ENCODE measurements at places on chromosomes 7 and 10.

- no peak for DNase-seq
Measured at GRCh38 chr7:130421684-130422083, 19.1 kb downstream of the CEP41 start.

DNA sequence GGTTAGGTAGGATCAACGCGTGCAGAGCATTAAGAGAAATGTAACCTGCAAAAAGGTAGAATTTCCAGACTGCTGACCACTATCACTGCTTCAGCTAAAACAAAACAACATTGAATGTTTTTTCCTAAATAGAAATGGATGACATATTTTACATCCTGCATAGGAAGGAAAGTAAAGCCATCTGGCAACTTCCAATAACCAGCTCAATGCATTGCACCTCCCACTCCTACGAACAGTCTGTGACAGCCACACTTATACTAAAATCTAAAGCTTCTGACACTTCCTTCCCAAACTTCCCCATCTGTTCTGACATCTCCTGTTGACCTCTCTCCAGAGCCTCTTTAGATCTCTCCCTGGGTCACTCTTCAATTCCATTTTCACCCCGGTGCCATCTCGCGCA lies 47.1 kb downstream of the NRCAM start:
- no peak for DNase-seq

DNA sequence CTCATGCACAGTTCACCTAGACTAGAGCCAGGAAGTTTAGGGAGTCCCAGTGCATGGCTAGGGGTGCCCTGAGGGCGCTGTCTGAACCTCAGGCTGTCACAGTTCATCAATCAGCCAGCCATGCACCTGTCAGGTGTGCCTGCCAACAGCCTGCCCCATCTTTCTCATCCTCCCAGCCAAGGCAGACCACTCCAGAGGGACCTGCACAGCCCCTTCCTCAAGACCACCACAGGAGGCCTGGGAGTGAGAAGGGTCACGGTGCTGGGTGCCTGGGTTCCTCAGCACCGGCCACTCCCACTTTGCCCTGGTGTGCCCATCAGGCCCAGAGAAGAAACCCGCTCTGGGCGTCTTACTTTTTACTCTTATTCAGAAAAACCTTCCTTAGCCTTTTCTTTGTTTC lies 8.4 kb downstream of the ATP6V1F start:
- no peak for DNase-seq

DNA sequence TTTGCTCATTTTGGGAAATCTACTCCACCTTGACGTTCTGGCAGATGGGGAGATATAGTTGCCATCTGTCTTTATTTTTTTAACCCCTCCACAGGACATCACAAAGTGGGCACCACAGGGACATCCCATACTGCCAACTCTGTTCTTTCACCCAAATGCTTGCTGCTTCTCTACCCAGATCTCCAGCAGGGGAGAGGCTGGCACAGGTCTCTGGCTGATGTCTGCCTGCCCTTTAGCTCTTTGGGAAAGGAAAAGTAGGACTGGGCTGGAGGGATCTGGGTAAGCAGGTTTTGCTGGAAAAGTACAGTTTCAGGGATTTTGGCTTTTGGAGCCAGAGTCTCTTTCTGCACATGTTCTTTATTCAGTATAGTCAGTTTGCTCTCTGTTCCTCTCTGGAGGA lies 156.7 kb downstream of the ANLN start:
- no peak for DNase-seq

GRCh38 chr7:108584211-108584610 lies 14.5 kb downstream of the DNAJB9 start:
- no peak for DNase-seq

DNA sequence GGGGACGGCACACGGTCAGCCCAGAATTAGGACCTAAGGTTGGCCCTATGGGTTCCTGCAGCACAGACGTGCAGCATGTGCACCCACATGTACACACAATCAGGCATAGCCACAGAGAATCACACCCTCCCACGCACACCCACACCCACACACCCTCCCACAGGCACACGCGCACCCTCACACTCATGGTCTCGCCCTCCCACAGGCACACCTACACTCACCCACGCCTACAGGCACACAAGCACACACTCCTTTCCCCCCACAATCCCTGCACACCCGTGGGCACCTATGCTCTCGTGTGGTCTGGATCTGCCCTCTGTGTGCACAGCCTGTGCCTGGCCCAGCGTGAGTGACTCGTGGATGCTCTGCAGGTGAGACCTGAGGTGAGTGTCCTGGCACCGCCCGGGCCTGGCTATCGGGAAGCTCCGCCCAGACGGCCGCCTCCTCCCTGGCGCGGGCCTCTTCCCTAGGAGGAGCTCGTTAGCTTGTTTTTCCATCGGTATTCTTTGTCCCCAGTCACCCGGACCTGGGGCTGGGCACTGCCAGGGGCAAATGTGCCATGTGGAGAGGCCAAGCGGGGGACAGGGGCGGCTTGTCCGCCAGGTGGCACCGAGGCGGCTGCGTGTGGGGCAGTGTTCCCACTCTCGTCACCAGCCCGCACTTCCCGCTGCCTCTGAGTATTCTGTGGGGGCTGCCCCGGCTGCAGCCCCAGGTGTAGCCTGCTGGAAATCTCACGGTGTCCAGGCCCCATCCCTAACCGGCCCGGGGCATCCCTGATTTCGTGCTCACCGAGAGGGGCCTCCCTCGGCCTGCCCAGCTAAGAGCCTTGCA lies 110.2 kb upstream of the FAM20C start:
- no peak for DNase-seq

- DNase-seq = no peak
Measured at GRCh38 chr10:124078714-124079113, 14.7 kb downstream of the CHST15 start.

GRCh38 chr7:23220690-23221305 lies 25.8 kb upstream of the GPNMB start:
- no peak for DNase-seq

- no peak for DNase-seq
Measured at GRCh38 chr7:84125654-84126053, 68.9 kb downstream of the SEMA3A start.

DNA sequence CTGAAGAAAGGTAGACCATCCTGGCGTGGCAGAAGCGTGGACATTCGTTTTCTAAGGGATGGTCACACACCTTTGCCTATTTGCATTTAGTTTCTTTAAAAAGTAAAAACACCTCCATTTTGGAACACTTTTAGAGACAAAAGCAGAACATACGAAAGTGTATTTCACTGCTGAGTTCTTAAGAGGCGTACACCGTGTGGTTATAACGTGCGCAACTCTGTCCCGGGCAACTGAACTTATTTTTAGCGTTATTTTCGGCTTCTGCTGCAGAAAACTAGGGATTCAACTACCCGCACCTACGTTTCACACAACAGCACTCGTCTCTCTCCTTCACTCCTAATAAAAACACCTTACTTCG lies 557 bp upstream of the LSM8 start:
- no peak for DNase-seq

DNA sequence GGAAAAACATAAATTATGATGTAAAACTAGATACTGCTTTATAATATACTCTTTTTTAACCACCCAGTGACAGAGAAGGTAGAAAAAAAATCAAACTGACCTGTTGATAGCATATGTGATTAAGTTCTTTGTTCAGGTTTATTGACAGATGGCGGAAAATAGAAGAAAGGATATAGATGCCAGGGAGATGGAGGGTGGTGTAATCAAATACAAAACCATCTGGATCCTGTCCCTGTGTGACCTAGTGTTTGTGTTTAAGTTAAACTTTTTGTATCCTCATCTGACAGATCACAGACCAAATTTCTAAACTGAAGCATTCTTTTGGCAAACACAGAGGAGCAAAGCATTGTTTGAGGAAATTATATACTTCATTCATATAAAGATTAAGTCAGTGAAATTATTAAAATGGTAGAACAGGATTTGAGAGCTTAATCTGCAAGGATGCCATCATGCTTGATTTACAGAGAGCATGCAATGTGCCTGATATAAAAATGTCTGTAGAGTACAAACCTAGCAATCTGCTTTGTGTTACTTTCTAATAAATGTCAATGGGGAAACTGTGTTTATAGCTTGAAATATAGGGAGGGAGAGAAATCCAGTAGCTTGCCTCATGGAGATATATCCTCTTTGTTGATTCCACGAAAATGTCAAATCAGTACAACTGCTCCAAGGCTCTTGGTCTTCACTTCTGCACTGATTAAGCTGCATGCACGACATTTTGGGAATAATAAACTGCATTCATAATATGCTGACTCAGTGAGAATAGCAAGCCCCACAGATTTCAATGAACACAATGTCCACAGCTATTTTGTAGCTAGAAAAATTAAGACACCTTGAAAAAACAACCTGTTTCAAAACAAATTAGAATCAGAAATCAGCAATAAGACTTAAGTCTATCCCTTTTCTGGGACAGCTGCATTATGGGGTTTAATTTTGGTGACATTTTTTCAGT lies 39.0 kb downstream of the SEM1 start:
- DNase-seq = no peak

DNA sequence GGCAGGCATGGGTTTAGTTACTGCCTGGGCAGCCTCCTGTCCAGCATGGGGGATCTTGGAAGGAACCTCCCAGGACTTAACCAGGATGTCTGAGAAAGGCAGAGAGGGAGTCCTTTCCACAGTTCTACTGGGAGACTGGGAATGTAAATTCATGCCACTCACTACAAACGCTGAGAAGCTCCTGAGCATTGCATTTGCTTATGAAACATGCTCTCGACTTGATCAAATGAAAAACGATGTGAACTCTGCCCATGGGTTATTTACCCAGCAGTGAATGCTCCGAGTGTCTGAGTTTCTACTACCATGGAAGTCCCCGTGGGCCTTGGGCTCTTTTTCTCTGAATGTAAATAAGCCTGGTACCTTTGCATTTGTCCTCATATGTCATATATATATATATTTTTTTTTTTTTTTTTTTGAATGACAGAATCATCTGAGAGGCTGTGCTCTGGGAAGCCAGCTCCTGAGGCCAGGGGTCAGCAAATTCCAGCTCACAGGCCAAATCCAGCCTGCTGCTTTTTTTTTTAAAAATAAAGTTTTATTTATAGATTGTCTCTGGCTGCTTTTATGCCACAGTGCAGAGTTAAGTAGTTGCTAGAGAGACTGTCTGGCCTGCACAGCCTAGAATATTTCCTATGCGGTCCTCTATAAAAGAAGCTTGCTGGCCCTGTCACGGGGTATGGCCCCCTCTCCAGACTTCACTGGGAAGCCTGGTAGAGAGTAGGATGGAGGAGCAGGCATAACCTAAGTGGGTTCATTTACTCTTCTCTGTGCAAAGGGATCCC lies 21.4 kb upstream of the RAPGEF5 start:
- DNase-seq = no peak

DNA sequence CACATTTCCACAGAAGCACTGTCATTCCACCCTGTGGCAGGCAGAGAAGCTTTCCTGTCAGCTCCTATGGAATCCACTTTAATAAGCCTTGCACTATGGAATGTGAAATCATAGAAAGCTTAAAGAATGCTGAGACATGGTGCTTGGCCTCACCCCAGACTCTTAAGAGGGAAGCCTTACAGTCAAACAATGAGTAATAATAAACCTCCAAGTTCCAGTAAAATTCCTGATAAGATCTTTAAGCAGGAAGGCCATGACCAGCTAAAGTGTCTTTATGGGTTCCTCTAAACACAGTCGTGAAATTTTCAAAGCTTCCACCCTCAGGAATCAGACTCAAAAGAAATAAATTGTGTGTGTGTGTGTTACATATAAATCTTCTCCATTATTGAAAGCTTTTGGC lies 11.9 kb upstream of the TEX36 start:
- DNase-seq = no peak

- DNase-seq = no peak
Measured at GRCh38 chr10:49404321-49404878, 8.5 kb upstream of the DRGX start.

GRCh38 chr10:62885684-62886461 lies 69.7 kb upstream of the EGR2 start:
- no peak for DNase-seq

DNA sequence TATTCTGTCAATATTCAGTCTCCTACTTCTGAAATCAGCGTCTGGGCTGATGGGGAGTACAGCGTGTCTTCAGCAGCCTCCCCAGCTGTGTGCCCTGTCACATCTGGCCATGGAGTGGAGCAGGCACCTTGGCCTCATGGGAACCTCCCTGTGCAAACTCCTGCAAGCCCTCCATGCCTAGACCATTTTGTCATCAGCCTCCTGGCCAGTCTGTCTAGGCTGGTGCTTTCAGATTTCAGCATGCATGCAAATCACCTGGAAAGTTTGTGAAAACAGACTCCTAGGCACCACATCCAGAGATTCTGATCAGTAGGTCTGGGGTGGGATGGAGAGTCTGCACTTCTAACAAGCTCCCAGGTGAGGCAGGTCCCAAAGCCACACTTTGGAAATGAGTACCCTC lies 26.2 kb upstream of the CCSER2 start:
- no peak for DNase-seq

DNA sequence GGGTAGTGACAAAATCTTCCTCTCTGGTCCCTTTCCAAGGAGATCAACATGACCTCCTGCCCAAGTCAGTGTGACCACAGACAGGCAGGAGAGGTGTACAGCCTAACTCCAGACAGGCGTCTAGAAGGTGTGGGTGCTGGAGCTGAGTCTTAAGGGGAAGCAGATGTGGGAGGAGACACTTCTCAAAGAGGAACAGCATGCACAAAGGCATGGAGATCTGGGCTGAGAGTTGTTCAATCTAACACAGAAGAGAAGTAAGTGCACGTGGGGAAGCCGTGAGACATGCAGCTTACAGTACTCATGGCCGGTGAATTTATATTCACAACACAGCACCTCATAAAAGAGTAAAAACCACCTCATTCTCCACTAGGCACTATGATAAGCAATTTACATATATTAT lies 23.8 kb upstream of the GSDME start:
- DNase-seq = no peak

GRCh38 chr10:23459308-23459939 lies 20.5 kb downstream of the OTUD1 start:
- DNase-seq = no peak

GRCh38 chr10:124156524-124157260 lies 63.3 kb upstream of the CHST15 start:
- no peak for DNase-seq

DNA sequence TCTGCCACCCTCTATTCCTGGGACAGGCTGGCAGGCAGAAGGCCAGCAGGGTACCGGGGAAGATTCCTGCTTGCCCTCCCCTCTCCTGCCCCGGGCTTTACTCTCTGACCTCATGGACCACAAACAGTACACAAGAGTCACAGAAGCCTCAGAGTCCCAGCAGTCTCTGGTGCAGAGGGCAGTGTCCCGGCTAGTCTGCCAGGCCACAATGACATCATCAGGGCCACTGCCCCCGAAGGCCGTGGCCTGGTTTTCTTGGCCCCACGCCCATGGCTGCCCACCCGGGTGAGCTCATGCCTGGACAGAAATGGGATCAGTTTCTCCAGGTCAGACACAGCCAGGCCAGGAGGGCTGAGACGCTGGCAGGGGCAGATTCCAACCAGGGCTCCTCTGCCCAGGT lies 91.9 kb downstream of the MYL10 start:
- DNase-seq = no peak

GRCh38 chr10:117757086-117757720 lies 214.7 kb downstream of the EMX2 start:
- DNase-seq = no peak

GRCh38 chr10:6532321-6532720 lies 47.8 kb downstream of the PRKCQ start:
- no peak for DNase-seq

GRCh38 chr10:48514916-48515315 lies 90.0 kb downstream of the ARHGAP22 start:
- no peak for DNase-seq

- DNase-seq = no peak
Measured at GRCh38 chr7:93843260-93843659, 47.3 kb downstream of the TFPI2 start.
